ENCODE measurements at places on chromosomes 4 and X.

DNA sequence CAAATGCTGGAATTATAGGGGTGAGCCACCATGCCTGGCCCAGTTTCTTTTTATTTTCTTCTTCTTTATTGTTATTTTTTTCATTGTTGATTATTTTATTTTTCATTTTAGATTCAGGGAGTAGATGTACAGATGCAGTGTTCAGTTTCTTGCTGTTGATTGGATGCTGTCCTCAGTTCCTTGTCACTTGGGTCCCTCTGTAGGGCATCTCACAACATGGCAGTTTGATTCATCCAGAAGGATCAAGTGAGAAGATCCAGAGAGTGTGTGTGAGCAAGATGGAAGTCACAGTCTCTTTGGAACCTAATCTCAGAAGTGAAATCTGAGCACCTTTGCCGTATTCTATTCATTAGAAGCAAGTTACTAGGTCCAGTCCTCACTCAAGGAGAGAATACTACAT lies 20.9 kb downstream of the HMGB3 start:
- H3K36me3 ChIP-seq, result no peaks in the 10 kb centered on the region
- no peaks in the 10 kb centered on the region for H3K4me1 ChIP-seq
- H3K4me3 ChIP-seq, result no peak overlapping the region
- no peak for DNase-seq
- H3K27me3 ChIP-seq, result no peaks in the 10 kb centered on the region

DNA sequence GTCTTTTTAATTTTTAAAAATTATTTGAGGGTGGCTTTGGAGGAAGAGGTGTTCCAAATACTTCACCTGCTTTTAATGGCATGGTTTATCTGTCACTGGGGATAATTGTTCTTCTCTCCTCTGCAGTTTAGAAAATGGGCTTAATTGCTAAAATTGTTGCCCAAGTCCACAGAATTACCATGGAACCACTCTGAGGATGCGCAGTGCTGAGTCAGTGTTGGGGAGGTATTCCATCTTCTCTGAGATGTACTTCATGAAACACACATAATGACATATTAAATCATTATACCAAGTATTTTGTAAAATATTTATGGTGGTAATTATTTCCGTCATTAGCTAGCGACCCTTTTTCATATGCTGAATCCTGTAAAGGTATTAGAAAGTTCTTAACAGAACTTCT lies 8.0 kb downstream of the ASB5 start:
- no peak for DNase-seq
- no peaks in the 10 kb centered on the region for H3K27me3 ChIP-seq
- no peak overlapping the region for H3K27ac ChIP-seq

GRCh38 chr4:86586626-86587380 lies 7.3 kb upstream of the PTPN13 start:
- peaks cover 5% of the 10 kb centered on the region for H3K4me1 ChIP-seq
- no peak for DNase-seq
- H3K27me3 ChIP-seq, result no peaks in the 10 kb centered on the region
- no peaks in the 10 kb centered on the region for H3K36me3 ChIP-seq
- peak overlapping the region; percentile 54 for H3K27ac ChIP-seq
- H3K4me3 ChIP-seq, result peak overlapping the region; percentile 19

DNA sequence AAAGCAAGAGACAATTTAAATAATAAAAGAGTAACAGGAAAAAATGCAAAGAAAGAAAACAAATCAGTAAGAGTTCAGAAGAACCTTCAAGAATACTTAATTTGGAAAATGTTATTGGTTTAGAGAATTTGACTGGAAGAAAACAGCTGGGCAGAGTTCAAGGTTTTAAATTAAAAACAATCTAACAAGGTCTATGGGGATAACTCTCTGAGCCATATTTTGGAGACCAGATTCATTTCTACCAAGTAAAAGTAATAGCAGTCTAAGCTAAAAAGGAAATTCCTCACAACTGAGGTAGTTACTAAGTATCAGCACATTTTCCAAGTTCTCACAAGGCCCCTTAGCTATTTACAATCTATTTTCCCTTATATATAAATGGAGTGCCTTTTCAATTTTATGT lies 82.4 kb upstream of the TFDP3 start:
- H3K36me3 ChIP-seq, result no peaks in the 10 kb centered on the region
- peaks cover 2% of the 10 kb centered on the region for H3K27me3 ChIP-seq
- DNase-seq, result no peak
- no peak overlapping the region for H3K4me3 ChIP-seq

DNA sequence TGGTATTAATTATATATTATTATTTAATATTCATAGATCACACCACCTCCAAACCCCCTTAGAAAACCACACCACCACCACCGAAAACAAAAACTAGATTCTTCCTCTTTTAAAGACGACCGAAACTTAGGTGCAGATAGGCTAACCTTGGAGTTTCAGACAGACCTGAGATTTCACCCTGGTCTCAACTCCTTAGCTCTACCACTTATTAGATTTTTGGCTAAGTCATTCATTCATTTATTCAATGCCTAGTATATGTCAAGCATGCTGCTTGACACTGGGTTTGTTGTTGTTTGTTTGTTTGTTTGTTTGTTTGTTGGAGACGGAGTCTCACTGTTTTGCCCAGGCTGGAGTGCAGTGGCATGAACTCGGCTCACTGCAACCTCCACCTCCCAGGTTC lies 9.5 kb upstream of the BMP2K start:
- no peaks in the 10 kb centered on the region for H3K4me1 ChIP-seq
- H3K27ac ChIP-seq, result no peak overlapping the region
- H3K36me3 ChIP-seq, result no peaks in the 10 kb centered on the region
- no peak overlapping the region for H3K4me3 ChIP-seq
- DNase-seq, result no peak
- no peaks in the 10 kb centered on the region for H3K27me3 ChIP-seq

DNA sequence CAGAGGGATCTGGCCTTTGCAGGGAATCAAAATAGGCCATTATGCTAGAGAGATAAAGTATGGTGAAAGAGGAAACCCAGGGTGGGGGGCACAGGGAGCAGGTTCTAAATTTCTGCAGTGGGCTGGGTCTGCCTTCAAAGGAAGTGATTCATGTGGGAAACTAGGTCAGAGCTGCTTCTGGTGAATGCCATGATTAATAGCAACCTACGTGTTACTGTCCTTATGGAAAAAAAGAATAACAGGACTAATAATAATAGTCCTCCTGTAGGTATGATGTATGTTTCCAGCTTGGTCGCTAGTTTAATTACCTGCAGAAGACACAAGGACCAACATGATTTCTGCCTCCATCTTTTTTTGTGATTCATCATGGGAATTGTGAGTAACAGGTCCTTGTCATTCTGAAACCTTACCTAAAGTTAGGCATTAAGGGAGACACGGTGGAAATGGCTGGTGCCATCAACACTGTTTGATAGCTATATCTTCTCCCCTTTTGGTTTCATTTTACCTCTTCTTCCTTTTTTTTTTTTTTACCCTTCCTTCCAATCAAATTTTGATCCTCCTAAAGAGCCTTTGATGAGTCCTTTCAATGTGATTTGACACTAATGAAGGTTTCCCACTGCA lies 180.4 kb downstream of the CPEB2 start:
- no peak overlapping the region for H3K27ac ChIP-seq
- no peak overlapping the region for H3K4me3 ChIP-seq
- H3K36me3 ChIP-seq, result no peaks in the 10 kb centered on the region
- H3K4me1 ChIP-seq, result no peaks in the 10 kb centered on the region
- no peak for DNase-seq
- H3K27me3 ChIP-seq, result no peaks in the 10 kb centered on the region

GRCh38 chr4:80268936-80269335 lies 2.5 kb downstream of the FGF5 start:
- H3K27me3 ChIP-seq, result peaks cover 49% of the 10 kb centered on the region
- H3K4me3 ChIP-seq, result no peak overlapping the region
- no peak overlapping the region for H3K27ac ChIP-seq
- H3K36me3 ChIP-seq, result no peaks in the 10 kb centered on the region
- no peaks in the 10 kb centered on the region for H3K4me1 ChIP-seq

- H3K36me3 ChIP-seq, result no peaks in the 10 kb centered on the region
- no peak overlapping the region for H3K4me3 ChIP-seq
- no peak overlapping the region for H3K27ac ChIP-seq
- DNase-seq, result no peak
These were observed 31.9 kb upstream of the FAM9C start for GRCh38 chrX:13076176-13076961.

DNA sequence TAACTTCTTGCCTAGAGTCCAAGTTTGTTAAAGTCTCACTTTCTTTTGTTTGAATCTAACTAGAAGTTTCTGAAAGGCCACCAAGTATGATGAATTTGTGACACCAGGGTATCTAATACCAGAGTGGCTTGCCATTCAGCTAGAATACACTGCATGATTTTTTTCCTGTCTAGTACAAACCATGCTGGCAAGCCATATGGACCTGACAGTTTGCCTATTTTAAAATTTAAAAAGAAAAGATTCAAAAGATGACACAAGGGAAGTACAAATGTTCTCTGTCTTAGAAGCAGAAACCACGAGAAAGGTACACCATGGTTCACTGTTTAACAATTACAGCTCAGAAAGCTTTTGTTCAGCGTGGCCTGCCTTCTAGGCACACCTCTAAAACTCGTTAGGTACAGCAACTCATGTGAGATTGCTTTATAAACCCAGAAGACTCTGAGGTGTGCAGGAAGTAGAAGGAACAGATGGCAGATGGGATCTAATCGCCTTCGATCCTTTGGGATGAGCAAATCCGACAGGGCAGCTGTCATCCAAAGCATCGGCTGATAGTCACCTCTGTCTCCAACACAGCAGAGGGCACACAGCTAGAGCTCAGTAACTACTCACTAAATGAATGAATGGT lies 35.4 kb upstream of the CENPU start:
- no peak overlapping the region for H3K4me3 ChIP-seq
- DNase-seq, result no peak
- H3K27me3 ChIP-seq, result no peaks in the 10 kb centered on the region
- H3K36me3 ChIP-seq, result no peaks in the 10 kb centered on the region

GRCh38 chr4:169256856-169257761 lies 13.6 kb downstream of the SH3RF1 start:
- H3K27ac ChIP-seq, result no peak overlapping the region
- no peaks in the 10 kb centered on the region for H3K36me3 ChIP-seq
- peaks cover 26% of the 10 kb centered on the region for H3K4me1 ChIP-seq
- H3K27me3 ChIP-seq, result no peaks in the 10 kb centered on the region

- DNase-seq, result peak; percentile 67
- H3K4me1 ChIP-seq, result peaks cover 6% of the 10 kb centered on the region
- peak overlapping the region; percentile 64 for H3K4me3 ChIP-seq
- H3K27ac ChIP-seq, result no peak overlapping the region
- H3K36me3 ChIP-seq, result no peaks in the 10 kb centered on the region
These were observed 554 bp downstream of the PCDH7 start for GRCh38 chr4:30720661-30721184.

GRCh38 chr4:139808808-139809756 lies 143.5 kb downstream of the MGST2 start:
- H3K27me3 ChIP-seq, result no peaks in the 10 kb centered on the region
- DNase-seq, result no peak
- no peaks in the 10 kb centered on the region for H3K36me3 ChIP-seq

GRCh38 chr4:16583764-16584163 lies 314.7 kb downstream of the LDB2 start:
- H3K27me3 ChIP-seq, result no peaks in the 10 kb centered on the region
- no peak overlapping the region for H3K27ac ChIP-seq
- no peak for DNase-seq
- peaks cover 2% of the 10 kb centered on the region for H3K36me3 ChIP-seq
- no peaks in the 10 kb centered on the region for H3K4me1 ChIP-seq

- H3K4me1 ChIP-seq, result no peaks in the 10 kb centered on the region
- no peak for DNase-seq
- no peaks in the 10 kb centered on the region for H3K27me3 ChIP-seq
- H3K4me3 ChIP-seq, result no peak overlapping the region
These were observed 69.7 kb upstream of the NUDT6 start for GRCh38 chr4:122992057-122992456.

DNA sequence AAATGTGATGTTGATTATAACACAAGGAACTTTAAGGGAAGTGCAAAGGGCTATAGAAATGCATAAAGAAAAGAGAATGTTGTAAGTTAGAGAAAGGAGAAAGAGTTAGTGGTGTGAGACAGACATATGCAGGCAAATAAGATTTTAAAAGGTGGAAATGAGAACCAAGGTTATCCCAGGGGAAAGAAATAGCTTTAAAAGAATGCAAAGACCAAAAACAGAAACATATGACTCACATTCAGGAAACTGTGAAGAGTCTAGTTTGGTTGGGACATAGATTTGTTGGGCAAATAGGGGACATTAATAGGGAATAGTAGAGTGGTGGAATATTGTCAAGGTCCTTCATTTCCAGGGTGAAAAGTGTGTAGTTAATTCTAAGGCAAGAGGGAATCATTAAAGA lies 52.4 kb downstream of the MAPK10 start:
- H3K27ac ChIP-seq, result no peak overlapping the region
- H3K4me1 ChIP-seq, result no peaks in the 10 kb centered on the region
- H3K36me3 ChIP-seq, result no peaks in the 10 kb centered on the region
- H3K4me3 ChIP-seq, result no peak overlapping the region
- H3K27me3 ChIP-seq, result no peaks in the 10 kb centered on the region

Data from kidney (tissue), 22 donors.